GOT3 (cell line): ENCODE measurements at places on chromosomes 2 and 18.

DNA sequence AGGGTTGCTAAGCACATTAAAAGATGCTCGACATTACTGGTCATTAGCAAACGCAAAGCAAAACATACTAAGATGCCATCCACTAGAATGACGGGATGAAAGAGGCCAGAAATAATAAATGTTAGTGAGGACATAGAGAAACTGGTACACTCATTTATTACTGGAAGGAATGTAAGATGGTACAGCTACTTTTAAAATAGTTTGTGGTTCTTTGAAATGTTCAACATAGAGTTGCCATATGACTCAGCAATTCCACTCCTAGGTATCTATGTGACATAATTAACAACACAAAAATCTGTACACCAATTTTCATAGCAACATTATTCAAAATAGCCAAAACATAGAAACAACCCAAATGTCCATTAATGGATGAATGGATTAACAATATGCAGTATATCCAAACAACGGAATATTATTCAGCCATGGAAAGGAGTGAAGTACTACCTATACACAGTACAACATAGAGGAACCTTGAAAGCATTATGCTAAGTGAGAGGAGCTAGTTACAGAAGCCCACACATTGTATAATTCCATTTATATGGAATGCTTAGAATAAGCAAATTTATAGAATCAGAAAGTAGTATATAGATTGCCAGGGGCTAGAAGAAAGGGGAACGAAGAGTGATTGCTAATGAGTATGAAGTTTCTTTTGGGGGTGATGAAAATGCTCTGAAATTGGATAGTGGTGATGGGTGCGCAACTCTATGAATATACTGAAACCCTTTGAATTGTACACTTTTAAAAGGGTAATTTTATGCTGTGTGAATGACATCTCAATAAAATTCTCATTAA is 61.9 kb upstream of the IL1R1 start:
- DNase-seq = no peak

GRCh38 chr18:61025596-61025995 is 307.6 kb upstream of the CDH20 start:
- DNase-seq = no peak

DNA sequence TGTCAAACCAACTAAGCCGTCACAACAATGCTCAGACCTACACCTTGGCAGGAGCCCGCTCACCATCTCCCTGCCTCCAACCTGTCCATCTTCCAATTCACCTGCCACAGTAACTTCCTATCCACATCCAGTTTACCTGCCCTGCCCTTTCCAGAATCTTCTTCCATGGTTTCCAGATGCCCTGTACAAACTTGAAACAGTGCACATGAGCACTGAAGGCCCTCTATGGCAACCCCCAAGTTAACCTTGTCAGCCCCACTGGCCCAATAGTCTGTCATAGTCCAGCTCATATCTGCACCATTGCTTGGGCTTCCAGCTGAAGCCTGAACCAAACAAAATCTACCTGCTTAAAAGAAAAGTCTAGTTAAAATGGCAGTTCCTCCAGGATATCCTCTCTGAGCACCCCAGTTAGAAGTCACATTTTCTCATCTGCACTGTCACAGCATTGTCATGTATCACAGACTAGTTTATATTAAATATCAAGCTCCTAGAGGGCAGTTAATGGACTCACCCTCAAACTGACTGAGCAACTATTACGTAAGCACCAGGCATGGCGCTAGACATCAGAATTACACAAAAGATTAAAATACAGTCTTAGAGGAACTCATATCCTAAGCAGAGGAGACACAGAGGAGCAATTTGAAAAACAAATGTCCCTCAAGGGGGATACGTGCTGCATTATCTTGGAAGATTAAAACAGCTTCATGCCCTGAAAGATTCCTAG is 11.6 kb downstream of the NFE2L2 start:
- no peak for DNase-seq

DNA sequence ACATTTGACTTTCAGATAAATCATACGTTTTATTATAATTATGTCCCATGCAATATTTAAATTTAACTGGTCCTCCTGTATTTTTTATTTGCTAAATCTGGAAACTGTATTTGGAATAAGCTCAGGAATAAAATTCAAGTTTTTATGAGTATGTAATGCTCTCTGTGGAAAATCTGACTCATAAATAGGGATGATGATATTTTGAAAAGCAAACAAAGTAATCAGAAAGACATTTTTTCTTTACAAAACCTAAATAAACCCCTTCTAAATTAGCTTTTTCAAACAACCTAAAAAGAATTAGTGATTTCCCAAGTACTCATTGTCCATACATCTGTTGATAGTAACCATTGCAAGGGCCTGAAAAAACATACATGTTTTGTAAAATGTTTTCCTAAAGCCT is 41.1 kb downstream of the ASB1 start:
- no peak for DNase-seq

DNA sequence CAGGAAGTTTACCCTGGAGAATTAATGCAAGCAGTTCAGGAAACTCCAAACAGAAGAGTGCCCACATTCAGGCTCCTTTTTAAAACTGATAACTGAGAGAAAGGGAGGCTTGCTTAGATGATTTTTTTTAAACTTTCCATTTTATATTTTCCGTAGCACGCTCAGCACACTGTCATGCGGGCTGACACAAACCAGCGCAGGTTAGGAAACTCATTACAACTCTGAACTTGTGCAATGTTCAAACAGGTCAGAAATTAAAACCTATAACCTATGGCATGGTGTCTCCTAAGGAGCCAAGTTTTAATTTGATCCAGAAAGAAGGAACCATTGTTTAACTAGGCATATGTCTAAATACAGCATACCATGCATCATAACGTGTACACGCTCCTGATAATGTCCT is 117.7 kb upstream of the SMIM21 start:
- no peak for DNase-seq

DNA sequence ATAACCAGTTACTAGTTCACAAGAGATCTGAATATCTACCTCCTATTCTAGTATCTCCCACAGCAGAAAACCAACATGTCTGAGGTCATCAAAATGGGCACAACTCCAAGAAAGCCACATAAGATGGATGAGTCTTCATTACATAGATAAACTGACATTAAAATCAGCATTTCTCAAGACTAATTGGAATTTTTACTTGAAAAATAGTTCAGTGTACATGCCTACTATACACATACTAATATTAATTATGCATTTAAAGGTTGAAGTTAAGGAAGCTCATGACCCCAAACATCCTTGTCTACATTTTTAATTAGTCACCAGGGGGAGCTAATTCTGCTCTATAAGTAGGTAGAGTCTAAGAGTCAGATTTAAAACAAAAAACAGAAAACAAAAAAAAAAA is 41.9 kb downstream of the ZNF521 start:
- DNase-seq = no peak

DNA sequence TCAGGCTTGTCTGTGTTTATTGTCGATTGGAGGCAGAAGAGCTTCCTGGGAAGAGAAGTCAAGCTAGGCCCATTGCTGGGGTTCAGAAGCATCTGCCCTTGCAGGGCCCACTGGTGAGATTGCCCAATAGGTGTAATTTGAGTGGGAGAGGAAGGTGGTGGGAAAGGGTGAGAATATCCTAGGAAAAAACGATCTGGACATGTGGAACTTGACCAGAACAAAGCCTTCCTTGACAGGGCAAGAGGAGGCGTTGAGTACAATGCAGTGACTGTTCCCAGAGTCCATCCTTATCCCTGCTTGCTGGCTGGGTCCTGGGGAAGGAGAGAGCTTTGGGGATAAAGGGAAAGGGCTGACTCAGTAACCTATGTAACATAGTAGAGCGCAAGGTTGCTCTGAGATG is 27.1 kb downstream of the NABP1 start:
- DNase-seq = no peak

DNA sequence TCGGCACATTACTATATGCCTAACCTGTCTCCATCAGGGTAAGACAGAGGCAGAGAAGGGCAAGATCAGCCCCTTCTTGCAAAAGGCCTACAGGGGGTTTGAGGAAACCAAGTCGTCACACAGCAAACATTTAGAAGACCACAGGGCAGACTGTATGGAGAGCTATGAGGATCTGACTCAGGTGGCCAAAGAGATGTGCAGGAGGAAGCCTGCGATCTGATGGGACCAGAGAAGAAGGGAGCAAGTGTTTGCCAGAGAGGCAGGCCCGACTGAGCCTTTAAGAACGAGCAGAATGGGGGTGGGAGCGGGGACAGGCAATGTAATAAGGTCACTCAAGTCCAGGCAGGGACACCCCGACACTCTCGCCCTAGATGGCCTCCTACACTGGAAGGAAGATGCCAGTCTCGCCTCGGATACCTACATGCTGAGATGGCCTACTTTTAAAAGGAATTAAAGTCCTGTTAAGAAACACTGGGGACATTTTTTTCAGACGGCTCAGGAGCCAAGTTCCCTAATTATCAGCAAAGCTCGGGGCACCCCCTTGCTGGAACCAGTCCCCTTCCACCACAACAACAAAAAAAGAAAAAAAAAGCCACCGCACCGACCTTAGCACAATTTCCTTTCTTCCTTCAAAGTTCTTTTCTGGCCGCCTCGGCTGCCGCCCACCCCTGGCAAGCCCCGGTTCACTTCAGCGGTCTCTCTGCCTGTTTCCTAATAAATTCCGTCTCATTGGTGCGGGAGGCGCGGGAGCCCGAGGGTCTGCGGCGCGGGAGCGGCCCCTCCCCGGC is 1.5 kb downstream of the SFXN5 start:
- no peak for DNase-seq

DNA sequence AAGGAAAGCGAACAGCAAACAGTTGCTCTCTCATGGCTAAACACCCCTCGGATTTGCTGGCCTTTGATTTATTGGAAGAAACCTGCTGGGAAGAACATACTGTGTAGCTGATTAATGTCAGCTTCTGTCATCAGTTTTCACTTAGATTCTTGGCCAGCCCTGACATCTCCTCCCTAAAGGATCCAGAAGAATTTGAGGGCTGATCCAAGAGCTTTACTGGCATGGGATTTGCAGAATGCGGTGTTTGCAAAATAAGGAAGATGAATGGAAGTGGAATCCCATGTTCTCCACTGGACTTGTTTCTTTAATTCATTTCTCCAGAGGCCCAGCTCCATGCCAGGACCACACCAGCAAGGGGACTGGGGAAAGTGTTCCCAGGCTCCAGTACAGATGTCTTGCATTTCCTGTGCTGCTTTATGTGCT is 80.5 kb downstream of the RDH14 start:
- DNase-seq = no peak

DNA sequence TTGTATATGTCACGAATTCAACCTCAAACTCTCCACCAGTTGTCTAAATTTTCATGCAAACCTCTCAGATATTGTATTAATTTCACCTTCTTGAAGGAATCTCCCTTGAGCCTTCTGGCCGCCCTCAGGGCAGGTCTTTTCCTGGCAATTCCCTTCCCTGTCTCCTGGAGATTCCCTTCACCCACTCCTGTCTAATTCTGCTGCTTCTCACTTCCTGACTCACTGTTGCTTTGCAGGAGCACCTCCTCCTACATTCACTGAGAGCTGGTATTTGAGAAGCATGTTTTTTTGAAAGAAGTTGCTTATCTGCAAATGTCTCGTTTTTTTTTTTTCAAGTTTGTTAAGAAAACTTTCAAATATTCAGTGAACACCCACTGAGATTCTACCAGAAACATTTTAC is 79.9 kb upstream of the OTOS start:
- no peak for DNase-seq

DNA sequence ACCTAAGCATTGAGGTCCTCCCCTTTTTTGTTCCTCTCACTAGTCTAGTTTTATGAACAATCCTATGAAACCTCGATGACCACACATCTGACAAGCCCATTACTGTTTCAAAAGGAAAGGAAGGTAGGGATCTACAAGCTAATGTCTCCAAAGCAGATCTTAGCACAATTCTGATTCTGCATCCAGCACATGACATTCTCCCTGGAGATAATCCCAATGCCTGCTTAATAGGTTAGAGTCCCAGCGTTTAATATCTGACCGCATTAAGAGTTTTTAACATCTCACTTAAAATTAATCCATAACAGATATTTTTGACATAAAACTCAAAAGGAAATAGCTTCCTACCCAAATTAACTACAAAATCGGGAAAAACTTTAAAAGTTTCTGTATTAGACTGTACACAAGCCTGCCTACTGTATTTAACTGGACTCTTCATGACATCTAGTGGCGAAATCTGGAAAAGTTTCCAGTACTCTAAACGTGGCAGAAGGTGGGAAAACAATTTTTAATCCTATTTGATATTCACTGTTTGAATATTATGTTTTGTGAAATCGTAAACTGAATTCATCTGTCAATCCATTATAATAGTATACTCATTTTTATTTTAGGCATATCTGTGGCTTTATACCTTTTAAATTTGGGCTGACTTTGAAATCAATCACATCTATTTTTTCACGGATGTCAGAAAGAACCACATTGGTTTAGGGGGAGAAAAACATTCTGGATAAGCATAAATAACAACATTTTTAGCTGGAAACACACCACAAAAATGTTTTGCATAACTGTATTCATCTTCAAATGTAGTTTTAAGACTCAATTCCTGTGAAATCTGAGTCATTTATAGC is 62.4 kb downstream of the TXNL1 start:
- no peak for DNase-seq

- DNase-seq = no peak
These were observed 1.4 kb downstream of the PPM1G start for GRCh38 chr2:27407798-27408491.

- no peak for DNase-seq
These were observed 87.2 kb downstream of the NRP2 start for GRCh38 chr2:205769495-205769850.

DNA sequence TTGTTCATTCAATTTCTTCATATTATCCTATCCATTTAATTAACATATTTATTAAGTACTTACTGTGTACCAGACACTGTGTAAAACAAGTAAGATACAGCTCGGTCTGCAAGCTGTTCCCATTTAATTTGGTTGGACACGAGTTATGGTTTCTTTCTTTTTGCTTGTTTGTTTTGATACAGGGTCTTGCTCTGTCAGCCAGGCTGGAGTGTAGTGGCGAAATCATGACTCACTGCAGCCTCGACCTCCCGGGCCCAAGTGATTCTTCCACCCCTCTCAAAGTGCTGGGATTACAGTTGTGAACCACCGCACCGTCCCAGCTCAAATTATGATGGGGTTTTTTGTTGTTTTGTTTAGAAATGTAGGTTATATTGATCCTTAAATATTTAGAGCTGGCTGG is 9.0 kb downstream of the CYBRD1 start:
- no peak for DNase-seq

- DNase-seq = no peak
These were observed 36.5 kb downstream of the MRPL44 start for GRCh38 chr2:223993634-223994232.

DNA sequence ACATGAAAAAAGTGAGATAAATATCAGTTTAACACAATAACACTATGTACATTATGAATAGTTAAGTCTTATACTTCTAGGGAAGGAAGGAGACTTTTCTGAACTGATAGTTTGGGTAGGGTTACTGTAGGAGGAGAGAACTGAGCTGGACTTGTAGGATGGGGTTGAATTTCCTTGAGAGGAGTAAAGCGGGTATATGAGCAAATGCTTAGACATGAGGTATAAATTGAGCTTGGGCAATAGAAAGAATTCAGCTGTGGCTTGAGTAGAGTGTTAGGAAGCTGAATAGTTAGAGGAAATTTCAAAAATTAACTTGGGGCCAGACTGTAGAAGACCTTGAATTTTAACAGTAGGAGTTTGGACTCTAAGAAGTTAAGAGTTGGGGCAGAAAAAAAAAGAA is 45.1 kb downstream of the LCLAT1 start:
- no peak for DNase-seq

GRCh38 chr2:69145204-69145603 is 132.2 kb downstream of the ANTXR1 start:
- DNase-seq = no peak

GRCh38 chr2:64166212-64166611 is 22.0 kb upstream of the PELI1 start:
- no peak for DNase-seq
